ENCODE measurements at places on chromosomes 12 and 14.

GRCh38 chr12:102735104-102735503 lies 181.9 kb downstream of the PAH start:
- DNase-seq: no peak

- no peak for DNase-seq
Measured at GRCh38 chr12:7090222-7090998, 1.8 kb downstream of the C1R start.

DNA sequence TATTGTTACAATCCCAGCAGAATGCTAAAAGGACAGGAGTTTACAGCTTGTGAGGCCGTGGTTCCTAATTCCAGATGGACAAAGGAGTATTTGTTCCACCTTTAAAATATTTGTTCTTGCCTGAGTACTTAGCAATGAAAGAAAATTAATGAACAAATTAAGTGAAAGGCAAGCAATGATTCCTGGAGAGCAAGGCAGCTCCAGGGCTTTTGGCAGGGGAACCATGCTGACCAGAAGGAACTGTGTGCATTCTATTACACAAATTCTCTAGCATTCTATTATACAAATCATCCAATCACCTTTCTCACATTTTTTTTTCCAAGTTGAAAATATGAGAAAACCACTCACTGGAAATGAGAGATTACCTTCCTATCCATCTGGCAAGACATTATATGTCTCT lies 1.8 kb upstream of the BMAL2 start:
- DNase-seq: no peak

- DNase-seq: no peak
Measured at GRCh38 chr12:118035190-118036041, 18.9 kb downstream of the RFC5 start.

DNA sequence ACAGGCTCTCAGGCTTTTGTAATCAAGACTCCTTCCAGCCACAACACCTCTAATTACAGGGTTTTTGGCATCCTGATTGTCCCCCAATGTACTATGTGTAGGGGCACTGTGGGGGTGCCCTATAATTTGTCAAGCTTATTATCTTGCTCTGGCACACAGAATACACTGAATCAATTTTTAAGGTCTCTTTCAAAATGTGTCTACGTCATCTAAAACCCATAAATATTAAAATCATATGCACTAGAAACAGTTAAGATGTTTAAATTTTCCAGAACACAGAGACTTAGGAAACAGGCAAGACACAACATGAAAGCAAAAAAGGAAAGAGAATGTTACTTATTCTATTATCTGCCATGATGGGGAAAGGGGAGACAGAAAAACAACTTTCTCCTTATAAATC lies 665.7 kb downstream of the NRXN3 start:
- DNase-seq: no peak

GRCh38 chr14:92613008-92613658 lies 99.6 kb downstream of the RIN3 start:
- DNase-seq: peak; percentile 52

Measured in stimulated activated CD4-positive, alpha-beta T cell treated with anti-CD3 and anti-CD28 coated beads, Interleukin-2, amount 100 ng/mL, for 4 hours (primary cell).